A172 (cell line): ENCODE measurements at places on chromosomes 12 and 14.

- DNase-seq = peak; percentile 4
Observed at GRCh38 chr14:81625343-81625742, 91.7 kb upstream of the SEL1L start.

DNA sequence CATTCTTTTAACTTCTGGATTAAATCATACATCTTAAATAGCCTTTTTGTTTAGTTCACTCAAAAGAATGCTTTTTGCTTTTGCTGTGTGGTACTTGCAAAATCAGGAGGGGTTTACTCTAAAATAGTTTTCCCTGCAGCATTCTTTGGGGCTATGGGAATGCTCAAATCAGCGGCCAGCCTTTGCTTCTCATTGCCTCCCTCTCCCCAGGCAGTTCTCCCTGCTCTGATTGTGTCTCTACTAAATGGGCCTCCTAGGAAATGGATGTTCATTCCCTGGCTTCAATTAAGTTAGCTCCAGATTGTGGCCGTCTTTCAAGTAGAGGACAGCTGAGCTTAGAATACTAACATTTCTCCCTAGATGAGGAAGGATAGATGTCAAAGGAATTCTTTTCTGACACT, 4.4 kb downstream of the TULP3 start:
- DNase-seq = no peak

- DNase-seq = peak; percentile 15
Observed at GRCh38 chr14:50714450-50715073, 46.5 kb upstream of the SAV1 start.

DNA sequence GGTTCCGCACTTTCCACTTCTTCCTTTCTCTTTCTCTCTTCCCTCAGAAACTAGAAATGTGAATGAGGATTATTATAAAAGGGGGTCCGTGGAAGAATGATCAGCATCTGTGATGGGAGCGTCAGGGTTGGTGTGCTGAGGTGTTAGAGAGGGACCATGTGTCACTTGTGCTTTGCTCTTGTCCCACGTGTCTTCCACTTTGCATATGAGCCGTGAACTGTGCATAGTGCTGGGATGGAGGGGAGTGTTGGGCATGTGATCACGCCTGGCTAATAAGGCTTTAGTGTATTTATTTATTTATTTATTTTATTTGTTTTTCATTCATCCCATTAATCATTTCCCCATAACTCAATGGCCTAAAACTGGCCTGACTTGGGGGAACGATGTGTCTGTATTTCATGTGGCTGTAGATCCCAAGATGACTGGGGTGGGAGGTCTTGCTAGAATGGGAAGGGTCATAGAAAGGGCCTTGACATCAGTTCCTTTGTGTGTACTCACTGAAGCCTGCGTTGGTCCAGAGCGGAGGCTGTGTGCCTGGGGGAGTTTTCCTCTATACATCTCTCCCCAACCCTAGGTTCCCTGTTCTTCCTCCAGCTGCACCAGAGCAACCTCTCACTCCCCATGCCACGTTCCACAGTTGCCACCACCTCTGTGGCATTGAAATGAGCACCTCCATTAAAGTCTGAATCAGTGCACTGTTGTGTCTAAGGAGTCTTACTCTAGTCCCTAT, 4.6 kb upstream of the ATN1 start:
- DNase-seq = no peak

GRCh38 chr12:54933376-54933775, 51.2 kb downstream of the TESPA1 start:
- DNase-seq = peak; percentile 89

DNA sequence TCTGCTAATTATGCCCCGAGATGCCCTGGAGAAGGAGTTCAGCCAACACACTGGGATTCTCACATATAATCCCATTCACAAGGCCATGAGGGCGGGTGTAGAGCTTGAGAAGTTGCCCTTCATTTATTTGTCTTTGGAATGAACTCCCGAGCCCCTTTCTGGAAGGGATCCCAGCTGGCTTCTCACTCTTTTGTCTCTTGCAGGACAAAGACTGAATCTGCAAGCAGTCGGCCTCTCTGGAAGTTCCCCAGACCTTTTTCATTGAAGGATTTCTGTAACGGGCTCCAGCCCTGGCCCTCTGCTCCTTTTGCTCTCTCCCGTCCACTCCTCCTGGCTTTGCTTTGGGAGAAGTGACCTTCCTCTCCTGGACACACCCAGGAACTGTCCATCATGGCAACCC, 163.3 kb upstream of the SFSWAP start:
- DNase-seq = no peak

GRCh38 chr12:10901427-10901826, 7.9 kb downstream of the TAS2R13 start:
- DNase-seq = no peak

DNA sequence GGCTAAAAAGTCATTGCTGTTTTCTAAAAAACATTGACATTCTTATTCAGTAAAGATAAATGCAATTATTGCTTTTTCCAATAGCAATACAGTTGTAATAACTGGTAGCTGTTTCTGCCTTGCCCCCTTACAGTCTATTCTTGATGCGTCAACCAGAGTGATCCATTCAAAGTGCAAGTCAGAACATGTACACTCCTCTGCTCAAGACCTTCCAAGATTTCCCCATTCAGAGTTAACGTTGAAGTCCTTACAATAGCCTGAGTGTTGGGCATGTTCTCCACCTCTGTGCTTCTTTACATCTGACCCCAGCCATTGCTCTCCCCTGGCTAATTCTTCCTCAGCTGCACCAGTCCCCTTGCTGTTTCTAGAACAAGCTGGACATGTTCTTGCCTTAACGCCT, 24.3 kb downstream of the VRK1 start:
- no peak for DNase-seq

DNA sequence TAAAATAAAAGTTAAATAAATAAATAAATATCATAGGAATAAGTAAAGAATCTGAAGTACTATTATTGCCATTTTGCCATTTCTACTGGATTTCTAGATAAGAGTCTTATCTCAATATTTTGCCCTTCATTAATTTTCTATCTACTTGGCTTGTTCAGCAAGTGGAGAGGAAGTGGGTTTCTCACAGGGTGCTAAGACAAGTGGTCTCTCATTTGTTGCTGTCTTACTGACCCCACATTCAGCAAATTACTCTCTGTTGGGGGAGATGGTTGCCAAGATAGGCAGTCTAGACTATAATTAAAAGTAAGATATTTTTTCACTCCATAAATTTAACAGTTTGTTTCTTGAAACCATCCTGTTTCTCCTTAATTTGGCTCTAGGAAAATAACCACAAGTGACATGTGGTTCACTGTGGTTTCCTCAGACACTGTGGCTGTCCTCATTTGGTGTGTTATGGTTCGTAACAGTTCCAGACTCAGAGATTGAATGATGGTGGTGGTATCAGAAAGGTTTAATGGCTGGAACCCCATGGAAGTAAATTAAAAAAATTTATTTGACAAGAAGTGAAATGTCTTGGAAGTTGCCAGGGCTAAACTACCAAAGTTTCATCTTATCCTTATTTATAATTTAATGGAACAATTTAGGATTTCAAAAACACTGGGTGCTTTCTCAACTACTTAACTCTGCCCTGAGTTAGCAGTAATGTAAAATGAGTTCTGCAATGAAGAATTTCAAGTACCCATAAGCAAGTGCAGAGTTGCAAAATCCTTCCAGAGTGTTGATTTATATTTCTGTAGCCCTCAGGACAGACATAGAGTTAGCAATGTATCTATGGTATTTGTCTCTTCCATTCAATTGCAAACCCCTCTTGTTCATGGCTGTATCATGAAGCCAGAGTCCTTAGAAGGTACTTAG, 214.8 kb downstream of the MSRB3 start:
- DNase-seq = peak; percentile 28

DNA sequence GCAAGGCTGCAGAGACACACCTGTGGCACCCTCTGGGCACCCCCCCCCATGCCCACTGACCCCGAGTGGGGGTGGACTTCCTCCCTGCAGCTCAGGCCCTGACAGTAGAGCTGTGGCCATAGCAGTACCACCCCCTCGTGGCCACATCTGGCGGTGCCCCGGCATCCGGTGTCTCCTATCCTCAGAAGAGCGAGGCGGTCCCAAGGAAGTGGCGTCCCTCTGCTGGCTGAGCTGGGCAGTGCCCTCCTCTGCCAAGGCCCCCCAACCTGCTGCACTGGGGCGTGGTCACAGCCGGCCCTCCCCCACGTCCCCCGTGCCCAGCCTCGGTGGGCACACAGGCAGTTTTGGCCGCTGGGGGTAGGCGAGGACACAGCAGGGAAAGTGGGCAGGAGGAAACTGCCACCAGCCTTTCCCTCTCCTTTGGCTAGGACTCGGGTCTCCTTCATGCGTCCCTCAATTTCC, 6.0 kb upstream of the SLC6A12 start:
- DNase-seq = peak; percentile 69
